AG09319 (cell line): ENCODE measurements at places on chromosomes 16 and 17.

DNA sequence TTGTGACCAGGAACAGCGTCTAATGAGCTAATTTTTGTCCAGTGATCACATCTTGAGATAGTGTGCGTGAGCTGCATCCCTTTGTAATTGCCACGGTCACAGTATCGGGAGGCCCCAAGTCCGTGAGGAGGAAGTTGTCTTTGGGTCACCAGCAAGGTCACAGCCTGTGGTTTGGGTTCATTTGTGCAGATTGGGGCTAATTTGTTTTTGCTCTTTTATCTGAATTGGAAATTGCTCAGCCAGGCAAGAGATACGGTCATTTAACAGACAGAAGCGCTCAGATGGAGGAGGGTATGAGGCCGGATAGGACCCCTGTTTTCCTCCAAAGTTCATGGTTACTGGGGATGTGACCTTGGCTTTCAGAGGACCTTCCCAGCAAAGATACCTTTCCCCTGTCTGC is 174.1 kb downstream of the SNX29 start:
- no peak for DNase-seq

DNA sequence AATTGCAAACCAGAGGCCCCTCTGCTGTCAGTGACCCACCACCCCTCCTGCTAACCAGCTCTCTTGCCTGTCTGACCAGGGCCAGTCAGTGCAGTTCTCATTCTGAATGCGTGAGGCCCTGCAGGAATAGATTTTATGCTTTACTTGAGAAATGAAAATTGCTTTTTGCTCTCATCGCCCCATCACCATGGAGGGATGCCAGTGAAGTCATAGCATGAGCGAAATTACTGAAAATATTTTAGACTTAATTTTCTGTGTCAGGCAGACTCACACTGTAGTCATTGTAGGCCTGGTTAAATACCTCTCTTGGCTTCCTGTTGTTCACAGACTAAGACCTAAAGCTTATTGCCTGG is 490.5 kb upstream of the CDH5 start:
- DNase-seq: no peak

- DNase-seq: no peak
Measured at GRCh38 chr17:4043862-4044261, 79.6 kb upstream of the ATP2A3 start.

- no peak for DNase-seq
Measured at GRCh38 chr17:57589151-57590034, 155.7 kb downstream of the CCDC182 start.

DNA sequence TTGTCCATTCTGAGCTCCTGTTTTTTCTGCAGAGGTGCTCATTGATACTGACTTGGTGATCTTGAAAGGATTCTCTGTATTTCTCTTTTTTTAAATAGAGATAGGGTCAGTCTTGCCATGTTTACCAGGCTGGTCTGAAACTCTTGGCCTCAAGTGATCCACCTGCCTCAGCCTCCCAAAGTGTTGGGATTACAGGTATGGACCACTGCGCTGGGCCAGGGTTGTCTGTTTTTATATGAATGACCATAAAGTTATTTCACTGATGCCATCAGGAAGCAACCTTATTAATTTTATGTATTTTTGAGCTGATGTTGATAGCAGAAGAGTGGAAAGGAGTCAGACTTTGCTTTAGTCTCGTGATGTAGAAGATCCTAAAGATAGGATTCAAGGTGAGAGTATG is 35.7 kb upstream of the METTL9 start:
- DNase-seq: no peak

GRCh38 chr16:31780342-31780741 is 93.3 kb upstream of the ZNF267 start:
- DNase-seq: no peak

GRCh38 chr17:37518826-37519225 is 29.1 kb downstream of the DUSP14 start:
- DNase-seq: no peak

DNA sequence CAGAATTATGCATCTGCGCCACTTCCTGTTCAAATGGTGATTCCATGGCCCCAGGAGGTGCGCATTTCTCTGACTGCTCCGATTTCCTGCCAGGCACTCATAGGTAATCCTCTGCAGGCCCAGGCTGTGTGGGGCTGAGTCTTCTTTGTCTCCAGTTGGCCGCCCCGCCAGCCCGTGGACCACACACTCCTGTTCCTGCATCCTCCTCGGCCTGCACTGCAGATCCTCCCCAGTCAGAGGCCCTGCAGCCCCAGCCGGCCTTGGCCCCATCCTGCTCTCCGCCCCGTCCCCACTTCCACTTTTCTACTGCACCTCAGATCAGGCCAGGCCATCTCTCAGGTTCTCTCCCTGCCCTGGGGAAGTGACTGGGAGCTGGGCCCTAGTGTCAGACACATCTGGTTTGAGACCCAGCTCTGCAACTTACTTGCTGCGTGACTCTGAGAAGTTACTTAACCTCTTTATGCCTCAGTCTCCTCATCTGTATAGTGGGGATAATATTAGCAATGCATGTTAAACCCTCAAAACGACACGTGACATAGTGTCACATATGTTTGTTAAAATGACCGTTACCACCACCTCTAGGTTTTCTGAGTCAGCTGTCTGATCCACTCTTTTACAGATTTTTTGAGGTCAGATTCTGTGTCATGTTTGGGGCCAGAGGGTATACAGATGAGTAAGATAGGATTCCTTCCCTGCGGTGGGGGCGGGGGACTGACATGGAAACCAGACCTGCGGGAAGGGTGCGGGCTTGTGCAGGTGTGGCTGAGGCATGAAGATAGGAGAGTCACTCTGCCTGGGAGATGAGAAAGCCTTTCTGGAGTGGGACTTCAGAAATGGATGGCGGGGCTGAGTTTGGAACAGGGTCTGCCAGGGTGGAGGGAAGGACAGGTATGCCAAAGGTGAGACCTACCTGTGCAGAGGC is 12.8 kb downstream of the RAB11FIP4 start:
- no peak for DNase-seq

DNA sequence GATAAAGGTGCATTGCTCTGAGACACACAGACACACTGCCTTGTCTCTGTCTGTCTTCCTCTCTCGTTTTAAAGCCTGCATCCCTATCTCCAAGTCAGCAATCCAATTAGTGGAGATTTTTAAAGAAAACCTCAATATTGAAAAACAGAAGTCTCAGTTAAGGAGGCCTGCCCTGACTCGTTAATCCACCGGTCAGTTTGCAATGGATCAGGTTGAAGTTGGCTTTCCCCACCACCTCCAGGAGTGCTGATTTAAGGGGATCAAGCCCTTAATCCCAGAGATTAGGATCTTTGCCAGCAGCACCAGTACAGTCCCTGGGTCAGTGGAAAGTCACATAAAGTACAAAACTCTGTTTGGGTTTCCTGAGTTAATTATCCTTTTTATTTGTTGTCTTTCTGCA is 271.1 kb upstream of the ASIC2 start:
- no peak for DNase-seq

DNA sequence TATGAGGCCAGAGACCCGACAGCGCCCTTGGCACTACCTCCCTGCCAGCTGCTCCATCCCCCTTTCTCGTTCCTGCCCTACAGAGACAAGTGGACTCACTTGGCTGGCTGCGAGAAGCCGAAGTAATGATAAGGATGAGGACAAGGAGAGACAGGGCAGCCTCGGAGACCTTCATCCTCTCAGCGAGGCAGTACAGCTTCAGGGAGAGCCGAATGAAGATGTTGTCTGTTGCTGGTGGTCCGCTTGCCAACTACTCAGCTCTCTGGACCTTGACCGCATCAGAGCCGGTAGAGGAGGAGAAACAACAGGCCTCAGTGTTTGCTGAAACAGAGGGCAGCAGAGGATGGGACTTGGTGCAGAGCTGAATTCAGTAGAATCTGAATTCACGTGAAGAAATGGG is at the start of gene CCL16:
CCL16 (minus strand) TSS at position 252 of the 400 bp plus-strand sequence; CDS start at position 175, 77 bp downstream.
- no peak for DNase-seq
